ENCODE measurements at places on chromosomes 11 and 22.

- no peak for DNase-seq
Measured at GRCh38 chr11:122933416-122933815, 48.2 kb downstream of the BSX start.

DNA sequence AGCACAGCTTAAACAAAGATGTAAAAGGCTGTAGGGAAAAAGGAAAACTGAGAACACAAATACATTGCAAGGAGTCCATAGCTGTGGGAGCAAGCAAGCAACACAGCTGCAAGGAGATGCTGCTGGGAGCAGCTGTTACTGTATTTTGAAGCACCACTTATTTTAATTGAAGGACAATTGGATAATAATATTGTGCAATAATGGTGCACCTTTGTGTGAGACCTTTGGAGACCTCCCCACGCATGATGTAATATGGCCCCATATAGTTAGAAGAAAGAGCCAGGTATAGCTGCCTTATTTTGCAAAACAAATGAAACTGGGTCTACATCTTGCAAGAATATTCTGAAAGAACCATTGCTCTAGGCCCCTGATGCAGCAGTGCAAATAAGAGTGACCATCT is 191.1 kb upstream of the KIRREL3 start:
- DNase-seq = no peak

DNA sequence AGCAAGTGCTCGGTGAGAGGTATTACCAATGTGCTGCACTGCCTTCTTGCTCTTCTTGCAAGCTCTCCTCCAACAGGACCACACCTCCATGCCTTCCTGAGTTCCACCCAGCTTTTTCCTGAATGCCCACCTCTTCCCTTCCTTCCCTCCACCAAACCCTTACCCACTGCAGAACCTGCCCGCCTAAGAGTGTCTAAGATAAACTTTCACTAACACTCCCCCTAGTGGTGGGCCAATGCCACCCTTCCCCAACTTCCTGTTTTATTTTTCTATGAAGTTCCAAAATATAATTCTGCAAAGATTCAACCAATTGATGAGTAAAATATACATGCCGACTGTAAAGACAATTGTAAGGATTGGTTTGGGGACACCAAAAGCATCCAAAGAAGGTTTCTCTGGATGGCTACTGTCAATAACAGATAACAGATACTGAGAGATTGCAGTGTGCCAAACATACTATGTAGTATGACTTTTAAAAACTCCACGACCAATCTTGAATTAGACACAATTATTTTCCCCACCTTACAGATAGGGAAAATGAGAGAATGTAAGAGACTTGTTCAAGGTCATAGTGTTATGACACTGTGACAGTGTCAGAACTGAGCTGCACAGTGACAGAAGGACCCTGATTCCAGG is 38.6 kb upstream of the BMAL1 start:
- DNase-seq = no peak

DNA sequence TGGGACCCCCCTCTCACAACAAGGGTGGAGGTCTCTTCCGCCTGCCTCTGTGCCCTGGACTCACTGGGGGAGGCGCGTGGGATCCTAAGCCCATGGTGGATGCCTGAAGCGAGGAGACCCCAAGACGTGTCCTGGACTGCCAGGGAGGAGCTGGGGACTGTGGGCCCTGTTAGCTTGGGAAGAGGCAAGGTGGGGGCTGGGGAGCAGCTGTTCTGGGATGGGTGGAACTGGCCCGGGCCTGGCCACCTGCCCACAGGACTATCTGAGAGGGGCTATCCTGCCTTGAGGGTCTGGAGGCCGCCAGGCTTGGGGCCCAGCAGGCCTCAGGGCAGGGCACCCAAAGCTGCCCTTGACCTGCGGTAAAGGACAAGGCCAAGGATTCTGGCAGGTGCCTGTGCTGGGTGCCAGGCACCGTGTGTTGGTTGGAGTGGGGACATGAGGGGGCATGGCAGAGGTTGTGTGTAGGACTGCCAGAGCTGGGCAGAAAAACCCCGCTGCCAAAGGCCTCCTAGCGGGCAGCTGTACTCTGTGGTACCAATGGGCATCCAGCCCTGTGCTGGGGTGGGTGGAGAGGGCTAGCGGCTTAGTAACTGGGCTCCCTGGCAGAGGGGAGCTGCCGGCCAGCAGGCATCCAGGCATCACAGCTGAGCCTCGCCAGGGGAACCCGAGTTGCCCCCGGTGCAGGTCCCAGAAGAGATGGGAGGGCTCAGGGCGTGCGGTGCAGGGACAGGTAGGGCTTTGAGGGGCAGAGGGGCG is 670 bp downstream of the LSP1 start:
- no peak for DNase-seq

- DNase-seq = no peak
Measured at GRCh38 chr11:127345819-127346459, 345.4 kb upstream of the KIRREL3 start.

DNA sequence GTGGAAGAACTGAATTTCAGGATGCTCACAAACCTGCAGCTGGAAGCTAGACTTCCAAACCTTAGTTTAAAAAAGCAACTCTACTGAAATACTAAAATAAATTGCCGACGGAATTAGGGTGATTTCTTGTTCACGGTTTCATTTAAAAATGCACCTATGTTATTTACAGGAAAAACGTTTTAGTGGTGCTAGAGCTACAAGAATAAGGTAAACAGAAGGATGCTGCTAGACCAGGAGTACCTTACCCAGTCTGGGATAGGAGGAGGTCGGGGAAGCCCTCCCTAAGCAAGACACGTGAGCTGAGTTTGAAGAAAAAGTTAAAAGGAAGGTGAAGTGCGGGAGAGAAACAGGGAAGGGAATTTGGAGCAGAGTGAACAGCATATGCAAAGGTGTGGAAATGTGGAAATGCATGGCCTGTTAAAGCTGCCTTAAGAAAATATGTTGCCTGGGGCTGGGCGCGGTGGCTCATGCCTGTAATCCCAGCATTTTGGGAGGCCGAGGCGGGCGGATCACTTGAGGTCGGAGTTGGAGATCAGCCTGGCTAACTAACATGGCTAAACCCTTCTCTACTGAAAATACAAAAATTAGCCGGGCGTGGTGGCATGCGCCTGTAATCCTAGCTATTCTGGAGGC is 1.4 kb upstream of the FTH1 start:
- no peak for DNase-seq

DNA sequence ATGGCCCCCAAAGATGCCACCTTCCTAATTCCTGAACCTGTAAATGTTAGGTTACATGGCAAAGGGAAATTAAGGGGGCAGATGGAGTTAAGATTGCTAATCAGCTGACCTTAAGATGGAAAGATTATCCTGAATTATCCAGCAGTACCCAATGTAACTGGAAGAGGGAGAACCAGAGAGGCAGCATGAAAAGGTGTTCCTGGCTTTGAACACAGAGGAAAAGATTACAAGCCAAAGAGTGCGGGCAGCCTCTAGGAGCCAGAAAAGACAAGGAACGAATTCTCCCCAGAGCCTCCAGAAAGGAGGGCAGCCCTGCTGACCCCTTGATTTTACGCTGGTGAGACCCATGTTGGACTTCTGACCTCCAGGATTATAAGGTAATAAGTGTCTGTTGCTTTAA is 15.1 kb upstream of the THRSP start:
- DNase-seq = no peak

- no peak for DNase-seq
Measured at GRCh38 chr22:42967933-42968332, 47.0 kb downstream of the PACSIN2 start.

DNA sequence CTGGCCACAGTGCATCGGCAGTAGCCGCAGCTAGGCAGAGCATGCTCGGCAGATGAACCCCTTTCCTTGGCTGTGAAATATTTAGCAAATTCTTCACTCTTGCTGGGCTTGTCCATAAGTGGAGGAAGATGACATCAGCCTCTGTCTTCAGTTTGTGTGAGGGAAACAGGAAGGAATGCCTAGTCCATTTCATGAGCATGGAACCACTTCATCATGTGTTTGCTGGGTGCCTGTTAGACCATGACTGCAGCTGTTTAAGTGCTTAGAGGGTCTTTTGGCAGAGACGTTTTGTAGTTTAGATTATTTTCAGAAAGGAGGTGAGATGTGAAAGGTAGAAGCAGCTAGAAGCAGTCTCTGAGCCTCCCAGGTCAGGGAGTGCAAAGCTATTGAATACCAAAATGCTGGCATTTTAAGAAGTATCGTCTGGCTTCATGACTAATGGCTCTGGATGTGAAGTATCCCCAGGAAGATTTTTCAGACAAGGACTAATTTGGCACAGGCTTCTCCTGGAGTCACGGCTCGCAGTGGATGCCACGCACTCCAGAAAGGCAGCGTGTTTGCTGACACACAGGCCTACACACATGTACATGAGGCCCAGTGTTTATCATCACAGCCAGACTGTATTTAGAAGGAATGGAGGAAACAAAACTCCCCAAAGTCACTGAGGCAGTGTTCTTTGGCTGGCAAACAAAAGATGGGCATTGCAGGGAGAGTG is 43.1 kb upstream of the GRAMD1B start:
- DNase-seq = no peak

DNA sequence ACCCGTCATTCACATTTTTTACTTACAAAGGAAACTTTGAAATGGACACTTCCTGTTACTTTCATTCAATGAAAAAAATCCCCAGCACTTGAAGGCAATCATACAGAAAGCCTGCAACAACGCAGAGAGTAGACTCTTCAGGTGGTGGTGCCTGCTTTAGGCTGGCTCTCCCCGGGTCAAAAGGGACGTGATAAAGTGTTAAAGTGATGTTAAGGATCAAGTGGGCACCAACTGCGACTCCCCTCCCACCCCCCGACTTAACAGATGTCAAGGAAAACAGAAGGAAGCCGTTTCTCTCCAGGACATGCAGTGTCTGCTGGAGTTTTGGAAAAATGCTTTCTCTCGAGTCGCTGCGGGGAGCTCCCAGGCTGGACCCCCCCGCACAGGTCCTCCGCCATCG is 414 bp upstream of the PNPLA3 start:
- DNase-seq = no peak

GRCh38 chr22:44192098-44192815 is 11.5 kb downstream of the PARVG start:
- DNase-seq = no peak

- no peak for DNase-seq
Measured at GRCh38 chr11:94178331-94178730, 49.7 kb downstream of the PANX1 start.

All from activated gamma-delta T cell (primary cell).